Naive thymus-derived CD4-positive, alpha-beta T cell (primary cell): ENCODE measurements at places on chromosomes 7 and 10.

DNA sequence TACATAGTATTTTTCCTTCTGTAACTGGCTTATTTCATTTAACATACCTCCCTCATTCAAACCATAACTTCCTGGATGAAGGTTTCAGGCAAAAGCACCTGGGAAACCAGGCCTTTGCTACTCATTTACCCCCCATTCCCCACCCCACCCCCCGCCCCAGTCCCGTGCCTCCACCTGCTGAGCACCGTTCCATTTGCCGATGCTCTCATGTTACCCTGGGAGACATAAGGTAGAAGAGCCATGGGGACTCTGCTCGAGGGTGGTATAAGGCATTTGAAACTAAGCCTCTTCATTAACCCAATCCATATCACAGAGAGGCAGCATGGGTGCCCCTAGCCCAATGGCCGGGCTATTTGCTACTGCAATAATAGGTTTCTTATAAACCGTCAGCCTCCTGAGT, 22.2 kb upstream of the MCM10 start:
- no peak for DNase-seq

- DNase-seq: no peak
Observed at GRCh38 chr7:89780291-89780690, 374.0 kb upstream of the STEAP1 start.

GRCh38 chr7:2792856-2793487, 51.1 kb downstream of the GNA12 start:
- no peak for DNase-seq

DNA sequence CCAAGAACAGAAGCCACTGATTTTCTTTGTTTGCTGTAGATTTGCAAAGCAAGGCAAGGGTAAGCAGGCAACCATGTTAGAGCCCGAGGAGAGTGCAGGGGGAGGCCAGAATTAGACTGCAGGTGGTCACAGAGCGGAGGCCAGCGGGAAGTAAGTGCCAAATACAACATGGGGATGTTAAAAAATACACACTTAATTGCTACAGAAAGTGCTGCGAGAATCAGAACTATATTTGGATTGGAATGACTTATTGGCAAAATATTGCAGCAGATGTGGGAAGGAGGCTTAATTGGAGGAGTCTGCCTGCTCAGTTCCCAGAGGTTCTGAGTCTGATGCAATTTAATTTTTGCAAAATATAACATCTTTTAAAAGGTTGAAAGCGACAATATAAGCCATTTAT, 49.7 kb upstream of the ADCY1 start:
- no peak for DNase-seq
